ENCODE measurements at places on chromosomes 1 and 21.

- no peak for DNase-seq
Measured at GRCh38 chr1:110050602-110051261, 16.3 kb downstream of the STRIP1 start.

DNA sequence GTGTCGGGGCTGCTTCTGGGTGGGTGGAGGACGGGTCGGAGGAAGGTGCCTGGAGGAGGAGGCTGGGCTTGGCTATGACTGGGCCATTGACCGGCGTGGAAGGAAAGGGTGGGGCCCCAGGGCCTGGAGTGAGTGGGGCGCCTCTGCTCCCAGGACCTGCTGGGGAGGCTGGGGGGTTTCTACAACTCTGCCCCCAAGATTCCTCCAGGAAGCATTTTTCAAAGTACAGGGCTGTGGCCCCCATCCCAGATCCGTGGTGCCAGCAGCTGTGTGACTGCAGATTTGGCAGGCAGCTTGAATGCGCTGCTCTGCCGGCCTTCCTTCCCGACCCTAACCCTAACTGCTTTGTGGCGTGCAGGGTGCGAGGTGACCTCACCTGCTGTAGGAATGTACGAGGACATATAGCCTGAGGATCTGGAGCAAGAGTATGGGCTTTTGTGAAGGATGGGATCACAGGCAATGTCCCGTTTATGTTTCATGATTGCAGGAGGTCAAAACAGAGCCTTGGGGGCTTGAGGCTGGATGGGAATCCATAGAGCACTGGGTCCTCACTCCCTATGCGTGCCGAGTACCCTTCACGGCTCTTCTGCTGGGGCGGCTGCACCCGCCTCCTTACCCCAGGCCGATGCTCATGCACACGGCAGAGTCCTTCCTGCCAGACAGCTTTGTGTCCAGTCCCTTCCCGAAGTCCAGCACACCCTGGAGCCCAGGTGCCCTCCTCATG is 24.7 kb downstream of the TRPM2 start:
- no peak for DNase-seq

DNA sequence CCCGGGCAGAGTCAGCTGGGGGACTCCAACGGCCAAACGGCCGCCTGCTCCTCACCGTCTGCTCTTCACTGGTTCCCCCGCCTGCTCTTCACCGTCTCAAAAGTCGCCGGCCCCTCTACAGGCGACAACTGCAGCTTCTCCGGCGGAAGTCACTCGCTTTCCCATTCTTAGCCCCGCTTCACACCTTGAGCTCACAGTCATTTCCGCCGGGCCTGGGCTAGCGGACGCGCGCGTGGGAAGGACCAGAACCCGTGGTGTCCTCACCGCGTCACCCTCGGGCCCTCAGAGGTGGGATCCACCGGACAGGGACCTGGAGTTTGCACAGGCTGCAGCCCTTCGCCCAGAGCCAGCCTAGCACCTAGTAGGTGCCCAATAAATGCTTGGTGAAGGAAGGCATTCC is 27.9 kb upstream of the HJV start:
- no peak for DNase-seq

DNA sequence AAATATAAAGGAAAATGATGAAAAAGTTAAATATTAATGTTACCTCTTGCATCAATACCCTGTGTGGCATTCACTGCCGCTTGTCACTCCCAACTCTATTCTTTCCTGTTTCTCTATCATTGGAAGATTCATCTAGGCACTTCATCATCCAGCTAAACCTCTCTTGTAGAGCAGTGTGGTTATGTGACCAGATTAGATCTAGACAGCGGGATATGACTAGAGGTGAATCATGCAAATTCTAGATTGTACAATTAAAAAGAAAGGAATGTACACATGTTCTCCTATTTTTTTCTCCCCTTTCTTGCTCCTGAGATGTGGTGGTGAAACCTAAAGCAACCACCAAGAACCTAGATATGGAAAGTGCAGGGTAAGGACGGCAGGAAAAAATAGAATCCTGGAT is 174.1 kb downstream of the LBR start:
- no peak for DNase-seq

DNA sequence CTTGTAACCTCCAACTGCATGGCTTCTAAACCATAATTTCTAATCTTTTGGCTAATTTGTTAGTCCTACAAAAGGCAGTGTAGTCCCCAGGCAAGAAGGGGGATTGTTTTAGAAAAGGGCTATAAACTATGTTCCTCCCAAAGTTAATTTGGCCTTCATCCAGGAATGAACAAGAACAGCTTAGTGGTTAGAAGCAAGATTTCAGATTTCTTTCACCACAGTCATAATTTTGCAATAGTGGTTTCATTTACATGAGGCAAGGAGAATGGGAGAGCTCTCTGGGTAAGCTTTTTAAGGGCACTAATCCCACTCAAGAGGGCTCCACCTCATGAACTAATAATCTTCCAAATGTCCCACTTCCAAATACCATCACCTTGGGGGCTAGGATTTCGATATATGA is 1353.9 kb downstream of the NCAM2 start:
- DNase-seq: no peak

- no peak for DNase-seq
Measured at GRCh38 chr1:24221246-24221645, 34.2 kb upstream of the IFNLR1 start.

GRCh38 chr21:25901330-25901979 is 166.7 kb downstream of the GABPA start:
- no peak for DNase-seq

DNA sequence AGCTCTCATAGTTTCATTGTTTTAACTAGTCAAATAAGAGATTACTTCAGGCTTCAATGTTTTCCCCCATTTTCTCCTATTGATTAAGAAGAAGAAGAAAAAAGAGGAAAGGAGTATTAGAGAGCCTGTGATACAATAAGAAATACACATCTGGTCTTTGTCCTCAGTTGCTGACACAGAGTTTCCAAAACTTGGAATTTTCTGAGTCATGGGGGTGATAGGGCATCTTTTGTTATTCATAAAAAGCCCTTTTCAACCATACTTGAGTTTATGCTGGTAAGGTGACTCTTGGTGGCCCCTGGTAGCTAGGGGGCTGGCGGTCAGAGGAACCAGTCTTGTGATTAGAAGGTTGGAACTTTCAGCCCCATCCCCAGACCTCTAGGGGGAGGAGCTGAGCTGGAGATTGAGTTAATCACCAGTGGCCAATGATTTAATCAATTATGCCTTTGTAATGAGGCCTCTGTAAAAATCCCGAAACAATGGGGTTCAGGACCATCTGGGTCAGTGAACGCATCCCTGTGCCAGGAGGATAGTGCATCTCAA is 28.9 kb upstream of the KLF18 start:
- no peak for DNase-seq

DNA sequence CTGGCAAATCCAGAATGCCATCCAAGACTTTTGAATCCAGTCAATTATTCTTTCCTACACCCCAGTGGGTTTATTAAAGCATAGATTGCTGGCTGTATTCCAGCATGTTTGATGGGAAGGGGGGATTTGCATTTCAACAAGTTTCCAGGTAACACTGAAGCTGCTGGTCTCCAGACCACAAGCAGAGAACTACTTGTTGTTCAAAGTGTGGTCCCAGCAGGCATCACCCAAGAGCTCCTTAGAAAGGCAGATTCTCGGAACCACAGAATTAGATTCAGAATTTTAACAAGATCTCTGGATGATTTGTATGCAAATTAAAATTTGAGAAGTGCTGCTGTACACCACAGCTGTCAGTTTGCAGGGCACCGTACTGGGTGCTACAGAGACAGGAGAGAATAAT is 216.3 kb upstream of the FAM78B start:
- DNase-seq: no peak

GRCh38 chr1:179025975-179026812 is 500 bp downstream of the FAM20B start:
- DNase-seq: peak; percentile 48

- no peak for DNase-seq
Measured at GRCh38 chr1:247440001-247440620, 17.8 kb downstream of the OR2B11 start.

DNA sequence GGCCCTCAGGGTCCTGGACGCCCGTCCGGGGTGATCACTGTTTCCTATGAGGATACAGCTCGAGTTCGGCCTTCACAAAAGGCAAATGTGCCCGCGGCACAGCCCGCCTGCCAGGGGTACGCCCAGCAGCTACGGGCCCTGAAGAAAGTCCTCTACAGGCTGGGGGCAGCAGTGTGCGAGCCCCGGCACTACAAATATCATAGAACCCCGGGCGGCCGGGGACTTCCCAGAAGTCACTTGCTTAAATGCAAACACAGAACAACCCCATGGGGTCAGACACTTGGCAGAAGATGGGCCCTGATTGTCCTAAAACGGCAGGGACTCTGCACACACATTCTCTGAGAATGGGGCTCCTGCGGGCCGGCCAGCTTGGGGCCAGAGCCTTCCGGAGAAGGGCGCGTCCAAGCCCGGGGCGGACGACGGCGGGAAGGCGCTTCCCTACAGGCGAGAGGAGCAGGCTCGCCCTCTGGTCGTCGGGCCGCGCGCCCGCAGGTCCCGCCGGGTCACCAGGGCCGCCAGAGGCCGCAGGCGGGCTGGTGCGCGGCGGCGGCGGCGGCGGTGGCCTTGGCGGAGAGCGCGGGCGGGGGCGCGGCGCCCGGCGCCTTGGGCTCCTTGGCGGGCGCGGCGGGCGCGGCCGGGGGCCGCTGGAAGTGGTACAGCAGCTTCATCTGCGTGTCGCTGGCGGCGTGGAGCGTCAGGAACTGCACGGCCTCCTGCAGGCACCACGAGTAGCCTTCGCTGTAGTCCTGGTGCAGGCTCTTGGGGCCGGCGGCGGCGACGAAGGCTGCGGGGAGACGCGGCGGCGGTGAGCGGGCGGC is 888 bp downstream of the HES5 start:
- DNase-seq: peak; percentile 38

GRCh38 chr1:91916811-91917460 is 31.0 kb upstream of the TGFBR3 start:
- no peak for DNase-seq

DNA sequence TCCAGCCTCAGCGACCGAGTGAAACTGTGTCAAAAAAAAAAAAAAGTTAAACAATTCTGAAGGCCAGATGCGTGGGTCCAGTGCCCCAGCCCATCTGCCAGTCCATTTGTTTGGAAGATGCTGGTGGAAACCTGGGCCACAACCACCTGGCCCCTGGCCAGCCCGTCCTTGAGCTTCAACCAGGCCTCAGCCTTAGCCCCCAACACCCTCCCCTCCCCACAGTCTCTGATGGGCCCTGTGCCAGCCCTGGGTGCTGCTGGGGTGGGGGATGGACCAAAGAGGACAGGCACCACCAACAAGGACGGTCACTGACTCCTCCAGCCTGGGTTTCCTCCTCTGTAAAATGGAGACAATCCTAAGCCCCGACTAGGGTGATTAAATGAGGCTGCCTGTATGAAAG is 19.6 kb upstream of the PLEKHG5 start:
- DNase-seq: no peak

GRCh38 chr1:111192658-111193519 is 7.6 kb downstream of the DENND2D start:
- DNase-seq: no peak

- peak; percentile 64 for DNase-seq
Measured at GRCh38 chr1:12619792-12620487, 1.9 kb upstream of the DHRS3 start.

DNA sequence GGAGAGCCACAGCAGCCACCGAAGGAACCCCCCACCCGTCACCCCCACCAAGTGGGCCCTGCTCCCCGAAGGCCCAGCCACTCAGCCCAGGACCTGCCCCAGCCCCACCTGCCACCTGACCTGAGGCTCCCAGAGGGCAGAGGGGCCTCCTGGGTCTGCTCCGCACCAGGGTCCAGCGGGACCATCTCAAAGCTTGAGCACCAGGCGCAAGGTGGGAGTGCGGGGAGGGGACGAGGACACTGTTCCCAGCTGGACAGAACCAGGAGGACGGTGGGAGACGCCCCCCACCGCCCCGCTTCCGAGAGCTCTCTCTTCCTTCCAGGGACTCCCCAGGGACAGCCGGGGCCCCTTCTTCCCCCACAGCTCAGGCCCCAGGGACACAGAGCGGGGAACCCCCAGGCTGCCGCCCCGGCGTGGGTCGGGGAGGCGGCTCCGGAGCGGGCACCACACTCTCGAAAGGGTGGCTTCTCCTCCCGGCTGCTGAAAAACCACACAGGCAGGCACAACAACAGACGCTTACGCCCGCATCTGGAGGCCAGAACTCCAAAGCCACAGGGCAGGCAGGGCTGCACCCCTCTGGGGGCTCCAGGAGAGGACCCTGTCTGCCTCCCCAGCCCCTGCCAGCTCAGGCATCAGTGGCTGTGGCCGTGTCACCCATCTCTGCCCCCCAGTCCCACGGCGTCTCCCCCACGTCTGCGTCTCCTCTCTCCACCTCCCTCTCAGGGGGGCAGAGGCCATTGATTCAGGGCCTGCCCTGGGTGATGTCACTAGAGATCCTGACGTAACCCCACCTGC is 1.9 kb upstream of the TTLL10 start:
- DNase-seq: no peak

DNA sequence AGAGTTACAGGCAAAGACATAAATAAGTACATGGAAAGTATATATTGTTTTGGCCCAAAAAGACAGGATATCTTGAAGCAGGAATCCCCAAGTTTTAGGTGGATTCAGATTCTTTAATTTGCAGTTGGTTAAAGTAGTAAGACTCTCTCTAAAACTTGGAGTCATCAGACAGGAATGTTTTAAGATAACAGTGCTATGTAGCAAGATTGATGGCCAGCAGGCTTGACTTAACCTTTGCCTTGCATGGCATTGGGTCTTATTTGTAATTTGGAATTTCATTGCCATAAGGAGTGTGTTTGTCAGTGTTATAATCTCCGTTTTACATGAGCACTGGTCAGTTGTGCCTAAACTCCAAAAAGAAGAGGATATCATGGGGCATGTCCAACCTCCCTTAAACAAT is 727.6 kb upstream of the CHRM3 start:
- DNase-seq: no peak

- no peak for DNase-seq
Measured at GRCh38 chr21:34830386-34831170, 161.8 kb downstream of the CLIC6 start.

DNA sequence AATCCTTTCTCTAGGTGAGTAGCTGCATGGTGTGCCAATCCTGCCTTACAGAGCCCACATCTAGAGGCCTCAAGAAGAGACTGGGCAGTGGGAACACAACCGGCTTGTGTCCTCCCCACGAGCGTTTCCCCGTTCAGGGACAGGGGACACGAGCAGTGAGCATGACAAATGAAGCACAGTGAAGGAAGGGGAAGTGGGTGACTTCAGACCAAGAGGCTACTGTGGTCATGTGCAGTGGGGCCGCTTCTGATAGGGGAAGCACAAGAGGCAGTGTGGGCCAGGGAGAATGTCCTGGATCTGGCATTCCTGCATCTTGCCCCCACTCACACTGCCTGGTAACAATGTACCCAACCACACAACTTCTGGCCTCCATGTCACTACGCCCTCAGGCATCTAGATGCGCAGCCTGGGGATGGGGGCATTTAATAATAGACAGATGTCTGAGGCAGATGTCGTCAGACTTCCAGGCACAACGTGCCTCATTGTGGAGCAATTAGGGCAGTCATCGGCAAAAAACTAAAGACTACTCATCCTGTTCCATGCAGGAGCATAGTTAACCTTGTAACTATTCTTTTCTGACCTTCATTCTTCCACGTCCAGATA is 155.6 kb upstream of the NBPF11 start:
- no peak for DNase-seq

DNA sequence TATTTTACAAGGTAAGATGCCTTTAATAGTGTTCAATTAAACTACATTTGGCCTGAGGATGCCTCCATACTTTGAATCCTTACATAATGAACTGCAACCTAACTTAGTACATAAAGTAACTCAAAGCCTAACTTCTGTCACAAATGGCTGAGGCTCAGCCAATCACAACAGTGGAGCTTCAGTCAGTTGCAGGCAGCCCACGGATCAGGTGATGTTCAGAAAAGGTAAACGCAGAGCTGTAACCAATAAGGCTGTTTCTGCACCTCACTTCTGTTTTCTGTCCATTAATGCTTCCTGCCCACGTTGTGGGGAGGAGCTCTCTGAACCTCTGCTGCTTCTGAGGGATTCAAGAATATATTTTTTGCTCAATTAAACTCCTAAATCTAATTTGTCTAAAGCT is 94.8 kb upstream of the KIAA0040 start:
- no peak for DNase-seq
